Esophagus squamous epithelium (tissue), 5 donors: ENCODE measurements at places on chromosomes 5 and 9.

- DNase-seq = no peak
Measured at GRCh38 chr5:131677115-131677514, 42.1 kb upstream of the RAPGEF6 start.

DNA sequence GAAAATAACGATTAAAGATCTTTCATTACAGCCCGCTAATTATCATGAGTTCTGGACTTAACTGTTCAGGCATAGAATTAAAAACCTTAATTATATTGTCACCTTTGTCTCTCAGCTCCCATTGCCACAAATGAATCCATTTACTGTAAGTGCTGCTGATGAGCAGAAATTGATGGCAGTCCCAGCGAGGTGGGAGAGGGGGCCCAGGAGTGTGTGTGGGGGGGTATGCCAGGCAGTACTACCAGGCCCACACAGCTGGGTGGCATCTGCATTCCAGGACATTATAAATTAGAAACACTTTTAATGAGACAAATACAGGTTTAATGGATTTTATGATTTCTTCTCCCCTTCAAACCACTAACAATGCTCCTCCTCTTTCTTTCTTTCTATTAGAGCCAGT, 196.0 kb downstream of the MELK start:
- DNase-seq = no peak

DNA sequence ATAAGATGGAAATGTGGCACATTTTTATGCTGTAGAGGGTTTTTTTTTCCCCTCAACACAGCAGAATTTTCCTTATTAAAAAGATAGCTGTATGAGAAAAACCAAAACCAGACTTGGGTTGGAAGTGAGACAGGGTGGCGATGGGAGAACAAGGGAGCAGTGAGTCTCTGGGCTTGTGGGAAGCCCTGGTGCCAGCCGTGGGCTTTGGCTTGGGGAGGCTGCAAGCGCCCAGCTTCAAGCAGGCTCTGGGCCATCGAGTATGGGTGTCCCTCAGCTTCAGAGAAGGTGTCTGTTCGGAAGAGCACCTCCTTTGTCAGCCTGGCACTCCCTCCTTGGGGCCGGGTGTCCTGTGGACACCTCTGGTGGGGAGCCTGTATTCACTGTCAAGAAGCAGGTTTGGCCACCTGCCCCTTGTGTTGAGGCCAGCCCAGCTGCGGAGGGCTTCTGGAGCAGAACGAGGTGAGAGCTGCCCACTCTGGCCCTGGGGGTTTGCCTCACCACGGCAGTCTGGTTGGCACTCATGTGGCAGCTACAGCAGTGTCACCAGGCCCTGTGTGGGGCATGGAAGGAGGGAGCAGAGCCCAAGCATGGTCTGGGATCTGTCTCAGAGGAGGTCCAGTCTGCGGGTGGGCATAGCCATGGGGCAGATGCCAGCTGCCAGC, 37.6 kb upstream of the ANGPTL2 start:
- DNase-seq = no peak

DNA sequence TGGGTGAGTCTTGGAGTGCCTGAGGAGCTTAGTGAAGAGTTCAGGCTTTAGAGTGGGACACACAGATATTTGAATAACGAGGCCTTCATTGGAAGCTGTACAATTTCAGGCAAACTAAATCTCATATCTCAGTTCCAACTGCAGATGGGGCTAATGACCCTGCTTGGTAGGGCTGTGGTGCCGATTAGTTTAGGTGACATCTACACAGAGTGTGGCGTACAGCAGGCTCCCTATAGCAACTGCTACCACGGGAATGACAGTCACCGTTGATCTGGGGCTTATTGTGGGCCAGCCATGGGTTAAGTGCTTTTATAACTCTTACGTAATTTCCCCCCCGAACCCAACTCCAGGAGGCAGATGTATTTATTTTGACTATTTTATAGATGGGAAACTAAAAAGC, 70.8 kb downstream of the FAT2 start:
- DNase-seq = no peak

DNA sequence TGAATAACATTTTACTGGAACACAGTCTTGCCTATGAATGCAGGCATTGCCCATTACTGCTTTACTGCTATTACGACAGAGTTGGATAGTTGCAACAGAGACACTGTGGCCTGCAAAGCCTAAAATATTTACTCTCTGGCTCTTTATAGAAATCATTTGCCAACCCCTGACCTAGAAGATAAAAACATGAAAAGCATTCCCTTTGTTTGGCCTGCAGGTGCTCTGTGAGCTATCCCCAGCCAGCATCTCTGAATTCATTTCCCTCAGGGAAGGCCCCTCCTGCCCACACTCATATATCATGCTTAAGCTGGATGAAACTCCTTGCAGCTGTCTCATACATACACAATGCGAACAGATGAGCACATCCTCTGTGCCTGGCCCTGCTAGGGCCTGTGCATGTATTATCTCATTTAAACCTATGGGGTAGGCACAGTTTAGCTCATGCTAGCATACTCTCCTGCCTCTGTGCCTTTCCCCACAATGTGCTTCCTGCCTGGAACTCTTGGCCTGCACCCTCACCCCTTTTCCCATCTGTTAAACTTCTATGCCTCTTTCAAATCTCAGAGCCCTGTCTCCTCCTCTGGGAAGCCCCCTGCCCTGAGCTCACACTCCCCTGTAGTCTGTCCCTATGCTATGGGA, 193.1 kb downstream of the PAX5 start:
- DNase-seq = no peak

GRCh38 chr9:128714586-128715435, 9.1 kb downstream of the ZDHHC12 start:
- no peak for DNase-seq

DNA sequence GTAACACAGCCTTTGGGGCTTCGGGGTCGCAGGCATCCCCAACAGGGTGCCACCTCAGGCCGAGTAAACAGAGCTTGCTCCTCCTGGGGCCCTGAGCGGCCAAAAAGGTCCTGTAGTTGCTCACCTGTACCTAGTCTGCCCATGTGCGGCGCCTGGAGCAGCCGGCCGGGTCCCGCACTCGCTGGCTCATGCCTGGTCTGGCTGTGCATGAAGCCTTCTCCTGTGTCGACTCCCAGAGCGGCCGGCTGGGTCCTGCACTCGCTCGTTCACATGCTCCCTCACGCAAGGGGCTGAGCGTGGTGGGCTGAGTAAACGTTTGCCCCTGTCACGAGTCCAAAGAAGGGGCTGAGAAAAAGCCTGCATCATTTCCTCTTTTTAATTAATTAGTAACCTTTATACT, 162.4 kb upstream of the TUT7 start:
- DNase-seq = no peak

GRCh38 chr5:72453246-72453775, 53.9 kb downstream of the ZNF366 start:
- no peak for DNase-seq

DNA sequence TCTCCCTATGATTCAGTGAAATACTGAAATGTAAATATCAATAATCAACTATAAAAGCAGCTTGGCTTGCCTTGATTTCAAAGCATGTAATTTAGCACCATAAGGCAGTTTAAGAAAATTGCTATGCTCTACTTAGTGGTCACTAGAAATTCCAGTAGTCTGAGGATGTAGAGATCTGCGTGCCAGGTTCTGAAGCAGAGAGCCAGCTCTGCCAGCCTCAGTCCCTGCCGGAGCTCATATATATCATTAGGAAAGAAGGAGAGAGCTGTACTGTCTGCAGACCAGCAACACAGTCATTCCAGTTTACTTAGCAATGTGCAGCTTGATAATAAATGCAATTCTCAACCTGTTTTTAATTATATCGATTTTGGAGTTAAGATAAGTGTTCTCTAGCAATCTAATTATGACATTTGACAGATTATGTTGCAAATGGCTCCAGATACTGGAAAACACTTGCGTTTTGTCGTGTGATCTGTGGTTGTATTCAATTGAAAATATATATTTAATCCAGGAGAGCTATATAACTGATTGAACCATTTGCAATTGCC, 540.5 kb downstream of the CTNND2 start:
- no peak for DNase-seq

- DNase-seq = no peak
Measured at GRCh38 chr5:180330270-180330648, 22.9 kb downstream of the GFPT2 start.

DNA sequence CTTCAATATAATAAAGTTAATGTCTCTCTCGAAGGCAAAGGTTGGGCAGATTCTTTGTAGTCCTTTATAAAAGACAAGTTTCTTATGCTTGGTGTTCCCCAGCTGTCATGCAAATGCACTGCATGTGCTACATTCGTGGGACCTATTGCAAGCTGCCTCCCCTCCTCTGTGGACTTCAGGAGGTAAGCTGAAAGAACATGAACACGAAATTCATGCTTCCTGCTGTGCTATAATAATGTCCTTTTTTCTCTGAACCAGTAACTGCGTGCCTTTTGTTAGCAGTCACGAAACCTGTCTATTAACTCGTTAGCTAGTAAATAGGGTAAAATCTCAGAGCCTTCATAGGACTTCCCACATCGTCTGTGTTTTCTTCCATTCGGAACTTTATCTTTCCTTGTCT, 363.5 kb downstream of the CDH9 start:
- no peak for DNase-seq

GRCh38 chr9:133667759-133668450, 31.7 kb downstream of the DBH start:
- no peak for DNase-seq

DNA sequence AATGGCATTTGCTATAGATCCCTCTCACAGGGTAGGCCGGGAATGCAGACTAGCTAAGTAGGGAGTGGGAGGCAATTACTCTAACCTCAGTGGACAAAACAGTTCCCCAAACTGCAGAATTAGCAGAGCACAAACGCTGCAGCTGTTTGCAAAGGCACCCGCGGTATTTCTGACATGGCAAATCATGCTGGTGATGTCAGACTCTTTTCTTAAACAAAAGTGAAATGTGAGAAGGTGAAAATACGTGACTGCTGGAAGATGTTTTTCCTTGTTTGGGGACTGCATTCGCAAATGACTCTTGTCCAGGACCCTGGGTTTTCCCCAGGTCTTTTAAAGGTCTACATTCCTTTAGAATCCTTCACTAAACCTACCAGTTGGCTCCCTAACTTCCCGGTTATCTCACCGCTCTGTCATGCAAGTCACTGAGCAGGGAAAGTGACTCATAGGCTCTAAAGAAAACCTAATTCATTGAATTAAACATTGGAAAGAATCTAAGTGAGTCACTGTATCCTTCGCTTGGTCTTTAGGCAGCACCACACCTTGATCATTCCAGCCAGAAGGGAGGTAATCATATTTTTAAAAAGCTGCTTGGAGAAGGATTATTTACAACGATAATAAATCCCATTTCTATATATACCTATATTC, 91.5 kb upstream of the DNAH5 start:
- DNase-seq = no peak

- DNase-seq = no peak
Measured at GRCh38 chr5:40689438-40689837, 9.7 kb downstream of the PTGER4 start.

- no peak for DNase-seq
Measured at GRCh38 chr5:81740758-81741157, 10.1 kb downstream of the SSBP2 start.

- DNase-seq = no peak
Measured at GRCh38 chr5:82352146-82352791, 74.1 kb upstream of the RPS23 start.

DNA sequence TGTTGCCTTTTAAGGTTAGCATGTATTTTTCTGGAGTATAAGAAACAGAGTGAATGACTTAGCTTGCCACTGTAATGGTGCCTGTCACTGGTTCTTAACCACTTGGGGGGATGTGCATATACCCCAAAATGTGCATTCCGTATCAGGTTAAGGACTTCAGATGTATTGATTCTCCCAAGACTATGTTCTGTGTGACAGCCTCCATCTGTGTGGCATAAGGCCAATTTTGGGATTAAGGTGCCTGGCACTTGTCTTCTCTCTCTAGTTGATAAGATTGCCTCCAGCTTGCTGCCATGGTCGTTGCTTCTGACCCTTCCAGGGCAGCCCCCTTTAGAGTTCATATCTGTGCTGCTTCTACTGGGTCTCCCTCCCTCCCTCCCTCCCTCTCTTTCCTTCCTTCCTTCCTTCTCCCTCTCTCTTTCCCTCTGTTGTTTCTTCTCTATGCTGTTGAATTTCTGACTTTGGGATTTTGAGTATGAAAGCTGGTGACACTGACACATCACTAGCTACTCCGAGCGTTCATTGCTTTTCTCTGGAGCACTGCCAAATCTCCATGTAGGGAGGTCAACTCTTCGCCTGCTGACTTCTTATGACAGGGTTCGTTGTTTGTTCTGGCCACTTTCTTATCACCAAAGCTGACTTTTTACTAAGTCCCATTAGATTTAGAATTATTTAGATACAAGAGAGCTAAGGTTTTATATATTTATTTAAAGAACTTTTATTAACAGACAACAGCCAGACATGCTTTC, 31.0 kb downstream of the TNFAIP8 start:
- DNase-seq = no peak

- DNase-seq = no peak
Measured at GRCh38 chr5:154143211-154143641, 47.3 kb upstream of the GALNT10 start.

DNA sequence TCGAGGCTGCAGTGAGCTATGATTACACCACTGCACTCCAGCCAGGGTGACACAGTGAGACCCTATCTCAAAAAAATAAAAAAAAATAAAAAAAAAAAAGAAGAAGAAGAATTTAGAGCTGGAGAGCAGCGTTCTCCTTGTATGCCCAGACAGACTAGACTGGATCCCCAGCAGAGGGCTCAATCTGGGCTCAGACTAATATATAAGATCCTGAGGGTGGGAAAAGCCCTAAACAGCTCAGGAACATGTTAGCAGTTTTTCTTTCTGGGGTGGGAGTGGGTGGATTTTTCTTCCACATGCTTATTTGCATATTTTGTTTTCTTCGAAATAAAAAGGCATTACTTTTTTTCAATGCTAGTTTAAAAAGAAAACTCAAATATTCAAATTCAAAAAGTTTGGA, 904 bp upstream of the BSPRY start:
- DNase-seq = no peak

DNA sequence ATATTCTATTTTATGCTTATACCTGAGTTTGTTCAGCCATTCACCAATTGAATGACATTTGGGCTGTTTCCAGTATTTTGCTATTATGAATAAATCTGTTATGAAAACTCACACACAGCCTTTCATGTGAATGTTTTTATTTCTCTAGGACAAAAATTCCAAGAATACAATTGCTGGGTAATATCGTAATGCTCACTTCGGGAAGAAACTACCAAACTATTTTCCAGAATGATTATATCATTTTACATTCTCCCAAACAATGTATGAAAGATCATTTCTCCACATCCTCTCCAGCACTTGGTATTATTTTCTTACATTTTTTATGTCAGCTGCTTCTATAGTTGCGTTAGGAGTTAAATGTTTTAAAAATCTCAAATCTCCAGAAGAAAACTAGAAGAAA, 58.3 kb upstream of the LHFPL2 start:
- DNase-seq = no peak

- no peak for DNase-seq
Measured at GRCh38 chr5:180214870-180215770, 6.1 kb upstream of the RASGEF1C start.

DNA sequence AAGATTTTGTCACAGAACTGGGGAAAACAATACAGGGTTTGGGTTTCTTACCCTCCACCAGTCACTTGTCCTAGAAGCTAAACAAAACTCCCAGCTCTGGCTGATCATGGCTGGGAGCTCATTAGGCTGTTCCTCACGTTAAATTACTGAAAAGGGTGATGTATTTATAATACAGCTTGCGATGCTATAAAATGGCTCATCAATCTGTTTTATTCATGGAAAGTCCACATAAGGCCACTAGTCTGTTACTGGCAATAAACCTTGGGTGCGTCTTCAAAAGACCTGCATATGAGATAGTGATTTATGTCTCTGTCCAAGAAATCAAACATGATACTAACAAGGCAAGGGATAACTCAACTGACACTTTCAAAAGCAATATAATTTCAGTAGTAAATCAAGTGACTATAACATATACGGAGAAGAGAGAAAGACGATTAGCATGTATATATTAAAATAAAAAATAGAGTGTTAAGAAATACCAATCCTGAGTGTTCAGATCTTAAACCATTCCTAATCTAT, 219.0 kb downstream of the BNC2 start:
- DNase-seq = no peak
